Sigmoid colon (tissue), 7 donors: ENCODE measurements at places on chromosomes 6 and 20.
A peak's percentile ranks its signal among the peaks of the same experiment; 100 is the strongest.

GRCh38 chr20:6909608-6910007 is 142.1 kb downstream of the BMP2 start:
- no peaks in the 10 kb centered on the region for H3K27me3 ChIP-seq
- no peak overlapping the region for H3K27ac ChIP-seq
- H3K36me3 ChIP-seq: no peaks in the 10 kb centered on the region

DNA sequence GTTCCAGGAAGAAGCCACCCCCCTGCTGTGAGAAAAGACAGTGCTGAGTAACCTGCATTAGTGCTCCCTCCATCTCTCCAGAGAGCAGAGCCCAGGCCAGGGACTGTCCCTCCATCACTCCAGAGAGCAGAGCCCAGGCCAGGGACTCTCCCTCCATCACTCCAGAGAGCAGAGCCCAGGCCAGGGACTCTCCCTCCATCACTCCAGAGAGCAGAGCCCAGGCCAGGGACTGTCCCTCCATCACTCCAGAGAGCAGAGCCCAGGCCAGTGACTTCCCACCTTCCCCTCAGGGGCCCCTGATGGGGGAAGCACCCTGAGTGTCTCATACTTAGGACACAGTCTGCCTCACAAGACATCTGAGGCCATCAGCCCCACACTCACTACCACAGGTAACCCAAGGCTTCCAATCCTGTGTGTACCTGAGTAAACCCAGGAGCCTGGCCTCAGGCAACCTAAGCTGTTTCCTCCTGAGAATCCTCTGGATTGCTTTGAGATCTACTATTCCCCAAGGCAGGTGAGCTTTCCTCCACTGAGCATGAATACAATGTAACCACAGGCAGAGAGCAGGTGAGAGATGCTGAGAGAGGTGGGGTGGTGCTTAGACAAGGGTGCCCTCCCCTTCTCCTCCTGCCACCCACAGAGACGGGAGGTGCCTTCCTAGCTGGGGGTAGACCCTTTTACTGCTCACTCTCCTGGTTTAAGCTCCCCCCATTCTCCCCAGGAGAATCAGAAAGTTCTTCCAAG is 4.9 kb downstream of the TBXT start:
- DNase-seq: peak; percentile 9
- H3K27ac ChIP-seq: no peak overlapping the region
- no peaks in the 10 kb centered on the region for H3K4me1 ChIP-seq
- no peaks in the 10 kb centered on the region for H3K36me3 ChIP-seq
- H3K27me3 ChIP-seq: peaks cover 17% of the 10 kb centered on the region

GRCh38 chr6:106094964-106095335 is 8.8 kb downstream of the PRDM1 start:
- H3K27me3 ChIP-seq: peaks cover 77% of the 10 kb centered on the region
- no peak overlapping the region for H3K4me3 ChIP-seq
- no peak overlapping the region for H3K27ac ChIP-seq
- no peaks in the 10 kb centered on the region for H3K4me1 ChIP-seq
- DNase-seq: no peak

DNA sequence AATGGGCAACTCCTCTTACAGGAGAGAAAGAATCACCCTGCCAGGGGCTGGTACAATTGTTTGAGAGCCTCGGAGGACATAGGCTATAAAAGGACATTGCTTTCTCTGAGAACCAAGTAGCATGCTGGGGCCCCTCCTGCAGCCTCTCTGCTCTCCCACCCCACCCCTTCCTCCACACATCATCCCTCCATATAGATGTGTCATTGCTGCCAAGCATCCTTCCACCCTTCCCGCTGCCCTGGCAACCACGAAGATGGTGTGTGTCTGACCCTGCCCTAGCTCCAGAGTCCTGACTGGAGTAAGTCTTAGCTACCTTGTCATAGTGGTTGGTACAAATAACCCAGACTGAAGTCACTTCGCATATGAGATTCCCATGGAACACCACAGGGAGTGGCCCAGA is 129.7 kb downstream of the SNX5 start:
- no peaks in the 10 kb centered on the region for H3K27me3 ChIP-seq
- H3K4me3 ChIP-seq: no peak overlapping the region
- H3K4me1 ChIP-seq: peaks cover 13% of the 10 kb centered on the region
